ENCODE measurements at places on chromosomes 2 and 18. TPM values are rescaled to one million over a fixed set of nuclear protein-coding genes. Genes with fewer than 3 reads are reported as not detected.

The PROKR1 gene
- total RNA-seq: not detected

The NMUR1 gene
- total RNA-seq: not detected

The NEU4 gene
- 0.22 TPM for total RNA-seq

The SCYGR4 gene
- not detected for total RNA-seq

The DPP4 gene
- 6.7 TPM for total RNA-seq

The ESCO1 gene
- total RNA-seq: 17.5 TPM

The SPDYA gene
- total RNA-seq: 1.3 TPM

The IL1B gene
- total RNA-seq: not detected

The TRABD2A gene
- 2.6 TPM for total RNA-seq

The SRD5A2 gene
- not detected for total RNA-seq

The ST6GAL2 gene
- total RNA-seq: 120 TPM

GRCh38 chr2:60365556-60365955 is 187.9 kb downstream of the BCL11A start:
- H3K4me3 ChIP-seq: no peak overlapping the region
- no peak overlapping the region for H3K27ac ChIP-seq
- no peaks in the 10 kb centered on the region for H3K27me3 ChIP-seq
- no peaks in the 10 kb centered on the region for H3K4me1 ChIP-seq
- H3K36me3 ChIP-seq: no peaks in the 10 kb centered on the region

GRCh38 chr2:233244818-233245217 is 6.7 kb upstream of the ATG16L1 start:
- H3K27ac ChIP-seq: no peak overlapping the region
- no peak for DNase-seq
- H3K4me3 ChIP-seq: no peak overlapping the region
- H3K36me3 ChIP-seq: no peaks in the 10 kb centered on the region
- no peaks in the 10 kb centered on the region for H3K4me1 ChIP-seq

DNA sequence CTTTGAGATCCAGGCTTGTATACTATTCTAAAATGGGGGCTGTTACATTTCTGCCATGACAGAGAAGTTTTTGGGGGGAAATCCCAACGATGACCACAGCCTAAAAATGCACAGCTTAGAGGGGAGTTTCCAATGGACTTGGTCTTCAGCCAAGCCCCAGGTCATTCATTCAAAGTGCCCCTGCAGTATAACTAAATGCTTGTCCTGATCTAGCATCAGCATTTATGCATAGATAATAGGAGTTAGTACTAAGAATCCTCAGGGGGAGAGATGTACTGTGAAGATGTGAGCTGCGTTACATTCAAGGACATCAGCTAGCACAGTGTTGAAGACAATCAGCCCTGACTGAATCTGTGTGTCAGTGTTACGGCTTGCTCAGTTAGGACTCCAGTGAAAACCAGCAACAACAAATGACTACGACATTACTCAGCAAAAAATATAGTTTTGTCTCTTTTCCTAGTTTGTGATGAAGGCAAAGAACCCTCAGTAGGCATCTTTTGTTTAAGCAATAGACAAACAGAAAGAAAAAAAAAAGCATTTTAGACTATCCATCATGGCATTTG is 160.9 kb downstream of the ZEB2 start:
- H3K4me3 ChIP-seq: no peak overlapping the region
- H3K27ac ChIP-seq: peak overlapping the region; percentile 97
- peaks cover 31% of the 10 kb centered on the region for H3K4me1 ChIP-seq
- no peaks in the 10 kb centered on the region for H3K27me3 ChIP-seq
- H3K36me3 ChIP-seq: no peaks in the 10 kb centered on the region
- peak; percentile 66 for DNase-seq

- no peaks in the 10 kb centered on the region for H3K27me3 ChIP-seq
- no peak overlapping the region for H3K27ac ChIP-seq
- H3K4me3 ChIP-seq: no peak overlapping the region
- no peak for DNase-seq
Observed at GRCh38 chr2:217958884-217959225, 43.9 kb downstream of the TNS1 start.

DNA sequence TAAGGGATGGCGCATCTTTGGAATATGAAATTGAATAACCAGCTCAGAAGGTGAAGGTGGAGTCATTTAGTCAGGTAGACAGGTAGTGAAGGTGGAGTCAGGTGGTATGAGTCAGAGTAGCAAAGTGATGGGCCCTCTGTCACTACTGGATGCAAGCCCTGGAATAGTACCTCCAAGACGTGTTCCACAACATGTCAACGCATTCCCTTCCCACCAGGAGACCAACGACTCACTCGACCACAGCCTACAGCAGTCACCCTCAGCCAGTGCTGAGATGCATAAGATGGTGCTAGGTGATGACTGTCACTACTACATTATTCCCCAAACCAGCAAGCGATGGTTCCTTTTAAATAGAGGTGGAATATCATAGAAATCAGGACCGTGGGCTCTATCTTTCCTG is 6.8 kb downstream of the CPLX4 start:
- DNase-seq: peak; percentile 7
- H3K27me3 ChIP-seq: peaks cover 26% of the 10 kb centered on the region
- H3K4me1 ChIP-seq: no peaks in the 10 kb centered on the region
- H3K36me3 ChIP-seq: no peaks in the 10 kb centered on the region

GRCh38 chr18:5302606-5303005 is 7.1 kb upstream of the ZBTB14 start:
- H3K27me3 ChIP-seq: peaks cover 14% of the 10 kb centered on the region
- no peak overlapping the region for H3K4me3 ChIP-seq
- no peak for DNase-seq
- no peaks in the 10 kb centered on the region for H3K4me1 ChIP-seq

- H3K4me1 ChIP-seq: peaks cover 8% of the 10 kb centered on the region
- H3K27ac ChIP-seq: no peak overlapping the region
- no peak overlapping the region for H3K4me3 ChIP-seq
- DNase-seq: peak; percentile 45
Observed at GRCh38 chr2:69616755-69617154, 26.8 kb downstream of the AAK1 start.

- no peaks in the 10 kb centered on the region for H3K27me3 ChIP-seq
- no peak overlapping the region for H3K4me3 ChIP-seq
Observed at GRCh38 chr18:80119111-80119510, 10.0 kb downstream of the ADNP2 start.

DNA sequence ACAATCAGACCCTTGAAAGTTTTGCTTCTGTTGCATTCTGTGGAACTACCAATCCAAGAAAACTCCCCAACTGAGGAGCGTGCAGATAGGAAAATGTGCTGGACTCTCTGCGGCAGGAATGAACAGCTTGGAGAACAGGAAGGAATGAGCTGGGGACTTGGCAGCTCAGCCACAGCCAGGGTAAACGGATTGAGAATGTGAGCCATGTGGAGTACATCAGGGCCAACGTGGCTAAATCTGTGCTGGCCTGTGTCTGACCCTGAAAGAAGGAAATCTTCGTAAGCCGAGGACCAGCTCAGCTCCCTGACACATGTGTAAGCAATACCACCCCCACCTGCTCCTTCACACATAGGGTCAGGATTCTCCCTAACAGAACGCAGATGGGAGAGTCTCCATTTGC is 1023.7 kb downstream of the BCL11A start:
- H3K27ac ChIP-seq: no peak overlapping the region
- H3K4me1 ChIP-seq: no peaks in the 10 kb centered on the region
- no peaks in the 10 kb centered on the region for H3K36me3 ChIP-seq
- no peak for DNase-seq

DNA sequence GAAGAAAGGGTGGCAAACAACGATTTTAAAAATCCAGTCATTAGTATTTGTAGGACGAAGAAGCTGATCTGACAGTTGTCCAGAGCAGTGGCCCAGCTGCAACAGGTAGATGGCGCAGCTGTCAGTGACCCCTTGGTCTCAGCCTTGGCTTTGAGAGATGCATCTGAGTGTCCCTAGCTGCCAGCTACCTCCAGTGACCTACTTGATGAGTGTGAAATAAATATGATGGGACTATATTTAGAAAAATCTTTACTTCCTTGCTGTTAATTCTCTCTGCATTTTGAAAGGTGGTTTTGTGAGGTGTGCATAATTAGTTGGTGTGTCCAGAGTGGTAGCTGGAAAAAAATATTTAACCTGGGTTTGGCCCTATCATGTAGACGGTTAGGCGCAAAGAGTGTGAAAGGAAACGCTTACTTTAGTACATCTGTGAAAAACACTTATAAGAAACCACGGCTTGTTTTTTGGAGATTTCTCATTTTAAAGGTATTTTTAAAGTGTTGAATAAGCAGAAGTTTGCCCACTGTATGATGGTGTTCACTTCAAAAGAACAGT is 963 bp downstream of the INPP1 start:
- no peaks in the 10 kb centered on the region for H3K27me3 ChIP-seq
- peak overlapping the region; percentile 77 for H3K4me3 ChIP-seq
- H3K27ac ChIP-seq: peak overlapping the region; percentile 19
- no peak for DNase-seq
- H3K36me3 ChIP-seq: no peaks in the 10 kb centered on the region
- peaks cover 3% of the 10 kb centered on the region for H3K4me1 ChIP-seq

- H3K4me1 ChIP-seq: peaks cover 3% of the 10 kb centered on the region
- no peaks in the 10 kb centered on the region for H3K36me3 ChIP-seq
- peaks cover 10% of the 10 kb centered on the region for H3K27me3 ChIP-seq
- DNase-seq: no peak
- no peak overlapping the region for H3K27ac ChIP-seq
- no peak overlapping the region for H3K4me3 ChIP-seq
Observed at GRCh38 chr2:71699428-71699827, 246.1 kb downstream of the DYSF start.

DNA sequence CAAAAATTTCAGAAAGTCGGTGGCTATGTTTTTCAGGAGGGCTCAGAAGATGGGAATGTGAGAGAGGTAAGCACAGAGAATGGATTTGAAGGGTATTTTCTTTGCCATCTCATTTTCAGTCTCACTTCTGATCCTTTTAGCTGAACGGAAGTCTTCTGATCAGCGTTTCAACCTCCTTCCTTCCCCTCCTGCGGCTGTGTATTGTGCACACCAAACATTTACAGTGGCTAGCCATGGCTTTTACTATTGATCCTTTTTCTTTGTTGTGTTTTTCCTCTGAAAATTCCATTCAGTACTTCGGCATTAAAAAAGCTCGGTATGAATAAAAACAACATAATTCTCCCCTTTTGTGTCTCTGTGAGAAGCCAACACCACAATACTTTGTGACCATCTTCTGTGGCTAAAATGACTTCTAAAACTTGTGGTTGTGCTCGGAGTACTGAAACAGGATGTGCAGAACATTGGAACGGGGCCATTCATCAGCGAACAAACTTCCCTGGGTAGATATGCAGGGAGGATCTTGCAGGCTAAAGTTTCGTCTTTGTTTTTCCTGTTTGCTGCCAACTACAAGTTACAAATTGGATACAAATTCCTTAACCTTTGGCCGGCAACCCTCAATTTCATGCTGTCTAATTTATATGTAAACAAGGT is 260.8 kb upstream of the FAM98A start:
- peak; percentile 3 for DNase-seq
- no peaks in the 10 kb centered on the region for H3K27me3 ChIP-seq
- H3K4me1 ChIP-seq: no peaks in the 10 kb centered on the region
- H3K27ac ChIP-seq: no peak overlapping the region
- no peaks in the 10 kb centered on the region for H3K36me3 ChIP-seq

DNA sequence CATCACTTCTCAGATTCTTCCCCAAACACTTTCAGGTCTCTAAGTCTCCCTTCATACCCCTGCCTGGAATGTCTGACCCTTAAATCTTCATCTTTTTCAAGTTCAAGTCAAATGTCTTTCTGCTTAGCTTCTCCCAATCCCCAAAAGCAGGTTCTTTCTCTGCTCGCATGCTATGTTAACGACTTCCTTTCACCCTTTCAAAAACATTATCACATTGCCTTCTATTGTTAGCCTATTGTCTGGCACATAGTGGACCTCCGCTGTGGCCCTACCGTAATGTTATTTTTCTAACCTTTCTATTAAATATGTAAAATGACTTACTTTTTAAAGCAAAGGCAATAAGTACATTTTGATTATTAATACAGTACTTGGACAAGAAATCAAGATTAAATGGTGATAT is 2.2 kb downstream of the CDKL4 start:
- H3K27ac ChIP-seq: no peak overlapping the region
- DNase-seq: no peak
- no peaks in the 10 kb centered on the region for H3K36me3 ChIP-seq
- no peak overlapping the region for H3K4me3 ChIP-seq
- H3K27me3 ChIP-seq: no peaks in the 10 kb centered on the region

GRCh38 chr2:228916416-228917090 is 354.5 kb downstream of the PID1 start:
- no peaks in the 10 kb centered on the region for H3K27me3 ChIP-seq
- H3K4me3 ChIP-seq: no peak overlapping the region
- H3K36me3 ChIP-seq: no peaks in the 10 kb centered on the region
- no peak for DNase-seq
- no peak overlapping the region for H3K27ac ChIP-seq

GRCh38 chr2:168174756-168175155 is 72.6 kb downstream of the STK39 start:
- DNase-seq: no peak
- H3K27ac ChIP-seq: no peak overlapping the region
- H3K4me1 ChIP-seq: peaks cover 1% of the 10 kb centered on the region
- no peak overlapping the region for H3K4me3 ChIP-seq

DNA sequence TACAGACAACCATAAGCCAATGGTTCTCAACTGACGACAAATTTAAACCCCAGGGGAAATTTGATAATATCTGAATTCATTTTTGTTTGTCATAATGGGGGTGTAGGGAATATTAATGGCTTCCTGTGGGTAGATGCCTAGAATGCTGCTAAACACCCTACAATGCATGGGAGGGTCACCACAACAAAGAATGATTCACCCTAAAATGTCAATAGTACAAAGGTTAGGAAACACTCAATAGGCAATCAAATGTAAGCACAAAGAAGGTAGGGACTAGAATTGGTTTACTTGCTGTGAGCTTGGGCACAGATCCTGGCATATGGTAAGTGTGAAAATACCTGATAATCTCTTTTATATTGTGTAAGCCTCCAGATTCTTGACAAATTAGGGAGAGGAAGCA is 20.1 kb upstream of the FANCL start:
- no peak overlapping the region for H3K4me3 ChIP-seq
- H3K27me3 ChIP-seq: no peaks in the 10 kb centered on the region
- no peak overlapping the region for H3K27ac ChIP-seq
- no peaks in the 10 kb centered on the region for H3K36me3 ChIP-seq
- no peaks in the 10 kb centered on the region for H3K4me1 ChIP-seq
- no peak for DNase-seq

GRCh38 chr2:85071096-85071495 is 62.1 kb upstream of the TCF7L1 start:
- DNase-seq: peak; percentile 62
- H3K36me3 ChIP-seq: no peaks in the 10 kb centered on the region
- no peak overlapping the region for H3K4me3 ChIP-seq
- no peak overlapping the region for H3K27ac ChIP-seq

GRCh38 chr2:111198701-111199100 is 78.0 kb downstream of the BCL2L11 start:
- no peak overlapping the region for H3K4me3 ChIP-seq
- no peaks in the 10 kb centered on the region for H3K36me3 ChIP-seq
- peaks cover 14% of the 10 kb centered on the region for H3K4me1 ChIP-seq
- DNase-seq: no peak
- no peaks in the 10 kb centered on the region for H3K27me3 ChIP-seq
- H3K27ac ChIP-seq: no peak overlapping the region

- H3K27me3 ChIP-seq: no peaks in the 10 kb centered on the region
- H3K4me3 ChIP-seq: no peak overlapping the region
- peak overlapping the region; percentile 98 for H3K27ac ChIP-seq
- peak; percentile 98 for DNase-seq
Observed at GRCh38 chr2:31384771-31385276, 29.7 kb downstream of the XDH start.

- H3K27ac ChIP-seq: no peak overlapping the region
- peak; percentile 53 for DNase-seq
- H3K4me1 ChIP-seq: peaks cover 14% of the 10 kb centered on the region
- no peaks in the 10 kb centered on the region for H3K36me3 ChIP-seq
Observed at GRCh38 chr2:10080536-10081304, 509 bp upstream of the CYS1 start.

- H3K27ac ChIP-seq: no peak overlapping the region
- no peaks in the 10 kb centered on the region for H3K27me3 ChIP-seq
- no peaks in the 10 kb centered on the region for H3K4me1 ChIP-seq
- H3K36me3 ChIP-seq: no peaks in the 10 kb centered on the region
- no peak for DNase-seq
- H3K4me3 ChIP-seq: no peak overlapping the region
Observed at GRCh38 chr18:26342646-26343045, 116.4 kb downstream of the TAF4B start.
